MM.1S (cell line): ENCODE measurements at places on chromosomes 11 and 22.

- no peak overlapping the region for H3K4me3 ChIP-seq
- H3K27me3 ChIP-seq, result no peaks in the 10 kb centered on the region
- DNase-seq, result no peak
- peaks cover 22% of the 10 kb centered on the region for H3K4me1 ChIP-seq
- no peak overlapping the region for H3K27ac ChIP-seq
These were observed 4.2 kb downstream of the LGALS1 start for GRCh38 chr22:37679670-37680069.

GRCh38 chr22:49668402-49668801, 159.3 kb downstream of the BRD1 start:
- H3K4me3 ChIP-seq, result no peak overlapping the region
- H3K4me1 ChIP-seq, result no peaks in the 10 kb centered on the region
- no peak for DNase-seq
- no peaks in the 10 kb centered on the region for H3K36me3 ChIP-seq
- peaks cover 64% of the 10 kb centered on the region for H3K27me3 ChIP-seq

- H3K36me3 ChIP-seq, result no peaks in the 10 kb centered on the region
- DNase-seq, result no peak
- no peak overlapping the region for H3K4me3 ChIP-seq
- no peaks in the 10 kb centered on the region for H3K4me1 ChIP-seq
- H3K27me3 ChIP-seq, result peaks cover 76% of the 10 kb centered on the region
These were observed 136.4 kb downstream of the BRD1 start for GRCh38 chr22:49691256-49691655.

DNA sequence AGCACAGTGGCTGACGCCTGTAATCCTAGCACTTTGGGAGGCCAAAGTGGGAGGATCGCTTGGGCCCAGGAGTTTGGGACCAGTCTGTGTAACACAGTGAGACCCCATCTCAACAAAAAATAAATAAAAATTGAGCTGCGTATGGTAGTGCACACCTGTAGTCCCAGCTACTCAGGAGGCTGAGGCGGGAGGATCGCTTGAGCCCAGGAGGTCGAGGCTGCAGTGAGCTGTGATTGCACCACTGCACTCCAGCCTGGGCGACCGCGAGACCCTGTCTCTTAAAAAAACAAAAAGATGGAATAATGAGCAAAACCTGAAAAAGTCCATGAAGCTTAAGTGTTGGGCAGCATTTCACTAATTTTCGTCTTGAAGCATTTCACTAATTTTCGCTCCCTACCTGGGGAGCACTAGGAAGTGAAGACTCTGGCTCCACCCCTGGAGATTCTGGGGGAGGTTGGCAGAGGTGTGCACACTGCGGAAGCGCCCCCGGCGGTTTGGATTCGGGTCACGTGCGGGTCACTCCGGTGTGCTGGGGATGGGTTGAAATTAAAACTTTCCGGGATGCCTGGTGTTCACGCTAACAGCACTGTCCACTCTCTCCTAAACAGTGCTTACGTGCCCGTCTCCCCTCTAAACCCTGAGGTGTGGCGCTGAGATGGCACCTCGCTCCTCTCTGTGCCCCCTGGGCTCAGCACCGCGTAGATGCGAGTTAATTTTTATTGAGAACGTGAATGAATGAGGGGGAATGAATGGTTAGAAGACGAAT, 906 bp upstream of the NAA40 start:
- H3K4me1 ChIP-seq, result 0 out of 2 replicates have a peak, but pooled peaks cover 7% of the 10 kb centered on the region
- peak; percentile 36 for DNase-seq
- no peaks in the 10 kb centered on the region for H3K27me3 ChIP-seq
- H3K27ac ChIP-seq, result peak overlapping the region; percentile 65; the same call in 1 of the 2 replicates
- H3K4me3 ChIP-seq, result peak overlapping the region; percentile 94

DNA sequence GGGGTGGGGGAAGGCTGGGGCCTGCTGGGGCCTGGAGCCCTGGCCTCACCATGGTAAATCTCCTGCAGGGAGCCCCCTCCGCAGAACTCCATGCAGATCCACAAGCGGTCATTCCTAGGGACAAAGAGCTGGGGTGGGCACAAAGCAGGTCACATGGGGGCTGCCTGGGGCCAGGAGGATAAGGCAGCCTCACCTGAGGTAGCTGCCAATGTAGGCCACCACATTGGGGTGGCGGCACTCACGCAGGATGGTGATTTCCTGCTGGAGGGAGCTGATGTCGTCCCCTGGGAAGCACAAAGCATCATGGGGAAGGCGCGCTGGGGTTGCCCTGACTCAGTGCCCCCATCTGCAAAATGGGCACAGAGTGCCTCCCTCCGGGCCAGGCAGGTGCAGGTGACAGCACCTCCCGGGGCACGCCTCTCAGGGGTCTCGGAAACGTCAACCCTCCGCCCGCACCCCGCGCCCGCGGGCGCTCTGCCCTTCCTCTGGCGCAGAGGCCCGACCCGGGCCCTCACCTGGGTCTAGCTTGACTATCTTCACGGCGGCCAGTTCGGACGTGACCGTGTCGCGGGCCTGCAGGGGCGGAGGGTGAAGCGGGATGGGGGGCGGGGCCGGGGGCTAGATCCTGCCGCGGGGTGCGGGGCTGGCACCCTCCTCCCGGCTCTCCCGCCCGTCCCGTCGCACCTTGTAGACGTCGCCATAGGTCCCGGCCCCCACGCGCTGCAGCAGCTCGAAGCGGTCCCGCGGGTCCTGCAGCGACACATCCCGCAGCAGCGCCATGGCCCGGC, 450 bp downstream of the MAP4K2 start:
- H3K4me1 ChIP-seq, result peaks cover 6% of the 10 kb centered on the region; the same call in 1 of the 2 replicates
- H3K27me3 ChIP-seq, result no peaks in the 10 kb centered on the region
- H3K36me3 ChIP-seq, result no peaks in the 10 kb centered on the region
- H3K27ac ChIP-seq, result no peak overlapping the region
- H3K4me3 ChIP-seq, result peak overlapping the region; percentile 66

- H3K4me3 ChIP-seq, result no peak overlapping the region
- H3K27me3 ChIP-seq, result no peaks in the 10 kb centered on the region
- H3K4me1 ChIP-seq, result peaks cover 3% of the 10 kb centered on the region; the same call in 1 of the 2 replicates
- no peaks in the 10 kb centered on the region for H3K36me3 ChIP-seq
These were observed 3.3 kb upstream of the KLHL22 start for GRCh38 chr22:20498913-20499312.
